Aorta (tissue), 5 donors: ENCODE measurements at places on chromosomes 4 and X.

GRCh38 chrX:43087830-43088229 lies 309.9 kb upstream of the PPP1R2C start:
- H3K27ac ChIP-seq, result no peak overlapping the region
- H3K4me1 ChIP-seq, result no peaks in the 10 kb centered on the region
- no peaks in the 10 kb centered on the region for H3K27me3 ChIP-seq

GRCh38 chr4:121070696-121071639 lies 1.4 kb downstream of the NDNF start:
- H3K4me1 ChIP-seq, result no peaks in the 10 kb centered on the region
- no peaks in the 10 kb centered on the region for H3K27me3 ChIP-seq
- H3K4me3 ChIP-seq, result peak overlapping the region; percentile 10
- H3K36me3 ChIP-seq, result no peaks in the 10 kb centered on the region
- no peak overlapping the region for H3K27ac ChIP-seq

DNA sequence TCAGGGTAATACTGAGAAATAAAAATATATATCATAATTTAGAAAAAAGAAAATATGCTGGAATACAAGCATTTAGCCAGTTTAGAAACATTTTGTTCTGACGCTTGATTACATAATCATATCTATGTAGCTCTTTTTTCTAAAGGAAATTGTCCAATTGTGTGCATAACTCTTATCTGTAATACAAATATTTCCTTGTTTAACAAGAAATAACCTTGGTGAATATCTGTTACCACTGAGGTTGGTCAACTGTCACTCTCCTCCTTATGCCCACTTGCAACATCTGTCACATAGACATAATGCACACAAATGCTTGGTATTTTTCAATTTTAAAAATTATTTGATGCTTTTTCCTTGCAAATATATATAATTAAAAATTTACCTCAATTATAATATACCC lies 609.7 kb downstream of the TLL1 start:
- no peaks in the 10 kb centered on the region for H3K4me1 ChIP-seq
- no peak overlapping the region for H3K4me3 ChIP-seq
- DNase-seq, result no peak
- H3K27me3 ChIP-seq, result no peaks in the 10 kb centered on the region

- no peak overlapping the region for H3K4me3 ChIP-seq
- no peaks in the 10 kb centered on the region for H3K4me1 ChIP-seq
- no peak overlapping the region for H3K27ac ChIP-seq
- DNase-seq, result peak; percentile 17
- H3K27me3 ChIP-seq, result no peaks in the 10 kb centered on the region
- no peaks in the 10 kb centered on the region for H3K36me3 ChIP-seq
Measured at GRCh38 chrX:48960291-48960690, 2.9 kb upstream of the OTUD5 start.

DNA sequence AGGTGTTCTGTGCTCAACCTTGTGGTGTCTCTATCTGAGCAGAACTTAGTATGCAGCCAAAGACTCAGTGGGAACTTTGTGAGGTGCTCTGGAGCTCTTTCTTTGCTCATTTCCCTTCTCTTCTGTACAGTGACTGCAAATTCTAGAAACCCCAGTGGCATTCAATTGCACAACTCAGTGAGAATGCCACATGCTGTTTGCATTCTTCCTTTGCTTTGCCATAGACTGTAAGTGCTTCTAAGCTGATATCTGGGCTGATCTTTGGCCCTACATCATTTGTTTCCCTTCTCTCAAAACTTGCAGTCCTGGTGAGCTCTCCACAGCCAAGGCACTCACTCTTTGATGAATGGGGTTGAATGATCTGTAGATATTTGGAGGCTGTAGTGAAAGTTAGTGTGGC lies 7.0 kb downstream of the PNMA3 start:
- H3K27me3 ChIP-seq, result no peaks in the 10 kb centered on the region
- no peaks in the 10 kb centered on the region for H3K36me3 ChIP-seq
- DNase-seq, result no peak
- H3K27ac ChIP-seq, result no peak overlapping the region
- H3K4me1 ChIP-seq, result no peaks in the 10 kb centered on the region

DNA sequence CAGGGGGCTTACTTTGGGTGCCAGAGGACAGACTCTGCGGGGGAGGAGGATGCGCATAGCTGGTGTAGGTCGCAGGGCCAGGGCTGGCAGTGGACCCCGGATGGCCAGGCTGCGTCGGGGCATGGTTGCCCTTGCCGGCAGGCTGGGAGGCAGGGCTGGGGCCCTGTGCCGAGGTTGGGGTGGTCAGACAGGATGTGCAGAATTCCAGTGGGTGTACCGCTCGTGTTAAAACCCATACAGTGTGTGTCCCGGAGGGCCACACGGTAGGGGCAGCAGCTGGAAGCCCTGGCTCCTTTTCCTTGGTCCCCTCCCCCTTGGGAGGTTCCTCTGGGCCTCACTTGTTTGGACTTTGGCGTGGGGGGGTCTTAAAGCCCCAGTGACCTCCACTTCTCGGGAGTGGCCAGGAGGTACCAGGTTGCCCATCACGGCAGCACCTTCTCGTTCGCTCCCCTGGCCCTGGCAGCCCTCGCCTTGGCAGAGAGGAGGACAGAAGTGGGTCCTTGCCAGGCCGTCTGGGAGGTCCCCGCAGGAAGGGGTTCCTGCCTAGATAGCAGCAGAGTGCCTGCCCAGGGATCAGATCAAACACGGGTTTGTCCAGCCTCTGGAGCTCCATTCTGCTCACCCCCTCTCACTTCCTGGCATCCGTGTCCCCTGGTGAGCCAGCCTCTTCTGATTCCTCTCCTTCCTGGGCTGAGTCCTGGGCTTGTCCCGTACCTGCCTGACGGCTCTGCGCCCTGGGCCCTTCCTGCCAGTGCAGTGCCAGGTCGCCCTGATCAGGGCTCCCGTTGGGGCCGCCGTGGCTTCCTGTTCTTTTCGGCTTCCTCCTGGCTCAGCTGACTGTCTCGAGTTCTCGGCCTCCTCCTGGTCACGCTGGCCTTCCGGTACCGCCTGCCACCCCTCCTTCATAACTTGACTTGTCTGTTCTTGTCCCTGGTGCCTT lies 56.7 kb upstream of the HGFAC start:
- H3K36me3 ChIP-seq, result no peaks in the 10 kb centered on the region
- no peak overlapping the region for H3K27ac ChIP-seq
- peak; percentile 89 for DNase-seq
- H3K27me3 ChIP-seq, result no peaks in the 10 kb centered on the region

DNA sequence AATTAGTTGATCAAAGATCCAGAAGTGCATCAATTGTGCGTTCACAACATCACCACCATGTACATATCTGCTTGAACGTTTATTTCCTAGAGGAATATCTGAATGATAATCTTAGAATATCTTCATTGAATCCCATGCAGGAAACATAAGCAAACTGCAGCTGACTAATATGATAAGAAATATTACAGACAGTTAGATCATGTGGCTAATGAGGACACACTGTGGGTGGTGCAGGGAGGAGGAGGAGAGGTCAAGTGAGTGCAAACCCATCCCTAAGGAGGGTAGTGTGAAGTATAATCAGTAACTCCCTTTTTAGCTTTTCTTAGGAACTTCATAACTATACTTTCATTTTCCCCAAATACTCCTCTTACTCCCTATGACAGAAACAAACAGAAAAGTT lies 58.3 kb upstream of the HPGD start:
- no peak overlapping the region for H3K4me3 ChIP-seq
- no peaks in the 10 kb centered on the region for H3K36me3 ChIP-seq
- no peak for DNase-seq
- H3K27me3 ChIP-seq, result no peaks in the 10 kb centered on the region
- H3K27ac ChIP-seq, result no peak overlapping the region
- no peaks in the 10 kb centered on the region for H3K4me1 ChIP-seq

DNA sequence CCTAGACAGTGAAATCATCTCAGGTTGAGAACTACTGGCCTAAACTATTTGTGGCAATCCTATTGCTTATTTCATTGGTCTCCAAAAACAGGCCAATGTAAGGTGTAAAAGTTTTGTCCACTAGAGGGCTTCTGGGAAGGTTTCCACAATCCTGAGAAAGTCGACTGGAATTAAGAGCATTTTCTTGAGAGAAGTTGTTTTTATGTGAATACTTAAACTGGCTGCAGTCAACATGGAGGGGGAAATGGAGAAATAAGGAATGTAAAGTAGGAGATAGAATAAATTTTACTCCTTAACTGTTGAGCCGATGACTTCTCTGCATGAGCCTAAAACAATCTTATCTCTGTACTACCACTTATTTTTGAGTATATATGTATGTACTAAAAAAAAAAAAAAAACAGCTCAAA lies 11.0 kb upstream of the EIF4E start:
- H3K27me3 ChIP-seq, result no peaks in the 10 kb centered on the region
- H3K4me1 ChIP-seq, result no peaks in the 10 kb centered on the region
- no peak overlapping the region for H3K27ac ChIP-seq
- H3K36me3 ChIP-seq, result no peaks in the 10 kb centered on the region

GRCh38 chr4:124710911-124711310 lies 1.6 kb downstream of the ANKRD50 start:
- no peak for DNase-seq
- no peaks in the 10 kb centered on the region for H3K36me3 ChIP-seq
- peaks cover 10% of the 10 kb centered on the region for H3K4me1 ChIP-seq
- H3K27ac ChIP-seq, result no peak overlapping the region

DNA sequence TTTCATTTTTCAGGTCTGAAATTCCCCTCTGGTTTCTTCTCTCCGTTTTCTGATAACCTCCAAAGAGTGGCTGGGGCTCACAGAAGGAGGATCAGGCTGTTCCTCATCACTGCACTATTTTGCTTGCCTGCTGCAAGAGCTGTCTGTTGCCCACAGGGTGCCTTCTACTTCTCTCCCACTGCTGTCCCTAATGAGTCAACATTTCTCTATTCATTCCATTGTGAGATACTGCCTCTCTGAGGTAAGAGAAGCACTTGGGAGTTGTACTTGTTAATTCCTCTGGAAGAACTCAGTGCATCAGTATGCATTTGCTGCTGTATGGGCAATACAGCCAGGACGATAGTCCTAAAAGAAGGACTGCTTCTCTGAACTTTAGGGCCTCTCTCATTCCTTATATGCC lies 34.8 kb downstream of the CT47B1 start:
- H3K27me3 ChIP-seq, result no peaks in the 10 kb centered on the region
- no peaks in the 10 kb centered on the region for H3K36me3 ChIP-seq
- no peak overlapping the region for H3K27ac ChIP-seq
- no peaks in the 10 kb centered on the region for H3K4me1 ChIP-seq

- no peak overlapping the region for H3K27ac ChIP-seq
- no peaks in the 10 kb centered on the region for H3K27me3 ChIP-seq
- DNase-seq, result peak; percentile 67
Measured at GRCh38 chr4:20273793-20274192, 22.1 kb downstream of the SLIT2 start.

GRCh38 chrX:14616301-14616700 lies 87.0 kb downstream of the GLRA2 start:
- no peaks in the 10 kb centered on the region for H3K27me3 ChIP-seq
- H3K4me1 ChIP-seq, result no peaks in the 10 kb centered on the region
- H3K36me3 ChIP-seq, result no peaks in the 10 kb centered on the region
- no peak overlapping the region for H3K4me3 ChIP-seq
- no peak overlapping the region for H3K27ac ChIP-seq
- no peak for DNase-seq

DNA sequence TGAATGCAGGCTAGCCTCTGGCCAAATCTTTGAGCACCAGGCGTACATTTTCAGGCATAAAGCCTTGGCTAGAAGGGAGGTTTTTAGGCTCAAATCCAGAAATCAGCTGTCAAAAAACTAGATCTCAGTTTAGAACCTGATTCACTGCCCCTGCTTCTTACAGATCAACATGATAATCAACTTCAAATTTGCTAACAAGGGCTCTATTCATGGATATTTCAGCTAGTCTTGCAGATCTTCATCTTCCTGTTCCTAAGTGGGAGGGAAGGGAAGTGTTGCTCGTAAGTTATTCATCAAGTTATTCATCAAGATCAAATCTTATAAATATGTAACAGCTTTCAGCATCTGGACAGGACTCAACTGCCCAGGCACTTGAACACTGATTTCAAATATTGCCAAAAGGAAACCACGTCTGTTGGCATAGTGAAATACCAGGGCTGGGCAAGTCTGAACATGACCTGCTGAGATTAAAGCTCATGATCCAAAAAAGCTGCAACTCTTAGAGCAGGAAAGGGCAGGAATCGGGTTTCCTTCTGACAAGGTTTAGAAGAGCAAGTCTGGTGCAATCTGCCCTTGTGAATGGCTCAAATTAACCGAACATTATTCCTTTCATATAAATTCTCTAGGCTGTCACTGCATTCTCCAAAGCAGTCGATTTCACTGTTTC lies 200.3 kb downstream of the PDGFC start:
- DNase-seq, result no peak
- H3K27ac ChIP-seq, result peak overlapping the region; percentile 59
- peaks cover 7% of the 10 kb centered on the region for H3K4me1 ChIP-seq

DNA sequence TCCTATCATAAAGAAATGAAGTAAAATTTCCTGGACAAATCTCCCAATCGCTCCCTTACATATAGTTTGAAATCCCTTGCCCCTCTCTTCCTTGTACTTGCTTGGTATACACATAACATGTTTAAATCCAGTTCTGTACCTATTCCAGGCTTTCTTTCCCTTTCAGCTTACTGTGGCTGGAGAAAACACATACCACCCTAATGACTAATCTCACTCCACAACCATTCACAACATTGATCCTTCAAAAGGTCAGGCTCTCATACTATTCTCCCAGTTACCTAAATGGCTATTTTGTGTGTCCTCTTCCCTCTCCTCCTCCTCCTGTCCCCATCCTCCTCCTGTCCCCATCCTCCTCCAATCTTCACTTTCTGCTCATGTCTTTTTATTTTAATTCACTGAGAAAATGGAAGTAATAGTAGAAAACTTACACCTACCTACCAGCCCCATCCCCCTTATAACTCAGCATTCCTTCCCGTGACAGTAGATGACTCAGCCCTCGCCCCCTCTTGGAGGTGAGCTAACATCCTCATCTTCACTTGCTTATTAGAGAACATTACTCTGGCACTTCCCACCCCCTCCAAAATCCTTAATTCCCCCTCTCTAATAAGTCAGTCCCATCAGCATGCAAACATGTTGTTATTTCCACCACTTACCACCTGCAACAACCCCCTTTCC lies 77.5 kb downstream of the IL15 start:
- H3K4me3 ChIP-seq, result no peak overlapping the region
- no peaks in the 10 kb centered on the region for H3K36me3 ChIP-seq
- H3K27me3 ChIP-seq, result no peaks in the 10 kb centered on the region
- DNase-seq, result no peak
- H3K4me1 ChIP-seq, result peaks cover 5% of the 10 kb centered on the region

DNA sequence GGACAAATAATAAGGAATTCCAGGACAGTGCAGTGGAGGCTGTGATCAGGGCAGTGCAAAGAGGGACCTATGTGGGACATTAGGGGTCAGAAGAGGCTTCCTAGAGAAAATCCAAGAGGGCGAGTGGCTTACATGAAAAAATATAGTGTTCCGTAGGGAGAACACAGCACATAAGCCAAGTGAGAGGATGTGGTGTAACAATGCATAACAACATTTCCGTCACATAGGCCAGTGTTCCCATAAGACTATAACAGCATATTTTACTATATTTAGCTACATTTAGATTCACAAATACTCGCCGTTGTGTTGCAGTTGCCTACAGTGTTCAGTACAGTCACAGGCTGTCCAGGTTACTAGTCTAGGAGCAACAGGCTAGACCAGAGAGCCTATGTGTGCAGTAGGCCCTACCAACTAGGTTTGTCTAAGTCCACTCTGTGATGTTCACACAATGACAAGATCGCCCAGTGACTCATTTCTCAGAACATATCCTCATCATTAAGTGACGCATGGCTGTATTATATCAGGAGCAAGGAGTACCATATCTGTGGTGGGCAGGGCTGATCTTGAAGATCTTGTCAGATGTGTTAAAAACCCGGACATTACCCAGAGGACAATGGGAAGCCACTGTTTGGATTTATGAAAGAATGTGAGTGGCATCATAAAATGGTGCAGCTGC lies 74.0 kb upstream of the TBL1X start:
- H3K27me3 ChIP-seq, result no peaks in the 10 kb centered on the region
- H3K4me1 ChIP-seq, result no peaks in the 10 kb centered on the region
- no peaks in the 10 kb centered on the region for H3K36me3 ChIP-seq
- no peak for DNase-seq
- H3K27ac ChIP-seq, result no peak overlapping the region
